Stimulated activated CD4-positive, alpha-beta T cell treated with anti-CD3 and anti-CD28 coated beads, Interleukin-15, amount 100 ng/mL, for 24 hours (primary cell): ENCODE measurements at places on chromosomes 12 and 14.
A peak's percentile ranks its signal among the peaks of the same experiment; 100 is the strongest.

DNA sequence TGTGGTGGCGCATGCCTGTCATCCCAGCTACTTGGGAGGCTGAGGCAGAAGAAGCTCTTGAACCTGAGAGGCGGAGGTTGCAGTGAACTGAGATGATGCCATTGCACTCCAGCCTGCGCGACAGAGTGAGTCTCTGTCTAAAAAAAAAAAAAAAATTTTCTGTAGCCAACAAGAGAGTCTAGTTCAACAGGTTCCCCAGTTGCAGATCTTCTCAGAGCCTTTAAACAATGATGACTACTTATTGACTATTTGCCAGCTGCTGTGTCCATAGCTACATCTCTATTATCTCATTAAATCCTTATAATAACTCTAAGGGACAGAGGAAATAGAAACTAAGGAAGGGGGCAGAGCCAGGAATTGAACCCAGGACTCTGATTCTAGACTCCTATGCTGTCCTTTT lies 15.2 kb upstream of the MYL2 start:
- DNase-seq, result no peak

- DNase-seq, result peak; percentile 86
These were observed 21.7 kb downstream of the TMBIM6 start for GRCh38 chr12:49763006-49763591.

- DNase-seq, result no peak
These were observed 71.5 kb upstream of the DAAM1 start for GRCh38 chr14:59116984-59117415.

DNA sequence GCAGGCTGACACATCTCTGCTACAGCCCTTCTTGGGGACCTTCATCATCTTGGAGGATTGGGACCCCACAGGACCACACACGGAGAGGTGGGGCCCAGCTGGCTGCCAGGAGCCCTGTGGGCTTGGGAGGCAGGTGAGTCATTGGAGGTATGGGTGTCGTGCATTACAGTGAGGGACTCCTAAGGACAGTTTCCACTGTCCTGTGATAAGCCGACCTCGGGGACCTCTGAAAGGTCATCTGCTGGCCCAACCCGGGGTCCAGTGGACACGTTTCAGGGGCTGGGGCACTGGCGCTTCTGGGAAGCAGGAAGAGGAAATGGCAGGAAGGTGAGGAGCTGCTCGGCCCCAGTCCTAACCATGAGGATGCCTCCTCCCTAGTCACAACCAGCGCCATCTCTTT lies 238.0 kb downstream of the BCL11B start:
- DNase-seq, result no peak

- DNase-seq, result no peak
These were observed 71.8 kb downstream of the NINJ2 start for GRCh38 chr12:591167-592023.

GRCh38 chr12:26513363-26514043 lies 318.1 kb downstream of the SSPN start:
- no peak for DNase-seq

- DNase-seq, result no peak
These were observed 5.6 kb downstream of the CDCA4 start for GRCh38 chr14:105015242-105015641.

- DNase-seq, result no peak
These were observed 18.1 kb downstream of the BEGAIN start for GRCh38 chr14:100568998-100569733.

DNA sequence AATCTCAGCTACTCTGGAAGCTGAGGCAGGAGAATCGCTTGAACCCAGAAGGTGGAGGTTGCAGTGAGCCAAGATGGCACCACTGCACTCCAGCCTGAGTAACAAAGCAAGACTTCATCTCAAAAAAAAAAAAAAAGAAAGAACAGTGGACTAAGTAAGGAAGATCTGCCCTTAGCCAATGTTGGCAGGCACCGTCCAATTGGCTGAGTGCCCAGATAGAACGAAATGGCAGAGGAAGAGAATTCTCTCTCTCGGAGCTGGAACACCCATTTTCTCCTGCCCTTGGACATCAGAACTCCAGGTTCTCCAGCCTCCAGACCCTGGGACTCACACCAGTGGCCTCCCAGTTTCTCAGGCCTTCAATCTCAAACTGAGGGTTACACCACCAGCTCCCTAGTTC lies 49.9 kb downstream of the ESR2 start:
- DNase-seq, result no peak

DNA sequence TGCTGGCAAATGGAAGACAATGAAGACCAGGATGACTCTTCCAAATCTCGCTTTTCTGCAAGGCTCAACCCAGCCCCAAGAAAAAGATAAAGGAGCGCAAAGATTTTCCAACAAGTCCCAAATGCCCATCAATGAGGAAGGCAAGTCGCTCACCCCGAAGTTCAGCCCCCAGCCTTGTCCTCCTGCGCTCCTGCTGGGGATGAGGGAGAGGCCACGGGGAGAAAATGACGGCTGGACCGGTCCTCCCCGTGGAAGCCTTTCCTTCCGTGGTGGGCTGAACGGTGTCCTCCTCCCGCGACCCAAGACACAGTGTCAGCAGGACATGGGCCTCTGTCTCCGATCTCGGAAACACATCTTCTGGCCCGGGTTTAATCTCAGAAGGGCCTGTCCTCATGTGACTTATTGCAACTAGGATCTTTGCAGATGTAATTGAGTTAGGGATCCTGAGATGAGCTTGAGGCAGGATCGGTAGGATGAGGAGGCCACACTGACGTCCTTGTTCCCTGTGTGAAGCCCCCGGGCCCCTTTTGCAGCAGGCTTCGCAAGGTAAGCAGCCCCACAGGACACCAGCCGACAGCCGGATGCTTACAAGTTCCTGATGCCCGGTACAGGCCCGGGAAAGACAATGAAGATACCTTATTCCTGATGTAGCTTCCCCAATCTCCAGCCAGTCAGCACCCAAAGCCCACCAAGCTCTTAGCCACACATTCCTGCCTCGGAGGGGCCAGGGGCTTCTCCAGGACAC lies 64.2 kb downstream of the GALNT9 start:
- no peak for DNase-seq

DNA sequence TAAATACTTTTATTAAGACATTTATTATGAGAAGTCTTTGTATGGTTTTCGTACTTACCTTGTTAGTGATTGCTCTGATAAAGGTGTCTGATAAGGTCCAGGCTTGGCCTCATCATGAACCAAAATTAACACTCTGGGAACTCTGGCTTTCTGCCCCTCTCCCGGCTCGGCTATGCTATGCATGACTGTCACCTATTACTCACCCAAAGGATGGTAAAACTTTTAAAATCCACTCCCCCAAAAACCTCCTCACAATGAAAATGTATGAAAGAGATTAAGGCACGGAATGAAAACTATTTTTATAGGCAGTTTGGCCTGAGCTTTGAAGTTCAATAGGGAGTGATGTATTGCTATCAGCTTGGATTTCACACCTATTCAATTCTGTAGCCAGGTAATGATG lies 217.3 kb upstream of the TBX3 start:
- DNase-seq, result no peak

DNA sequence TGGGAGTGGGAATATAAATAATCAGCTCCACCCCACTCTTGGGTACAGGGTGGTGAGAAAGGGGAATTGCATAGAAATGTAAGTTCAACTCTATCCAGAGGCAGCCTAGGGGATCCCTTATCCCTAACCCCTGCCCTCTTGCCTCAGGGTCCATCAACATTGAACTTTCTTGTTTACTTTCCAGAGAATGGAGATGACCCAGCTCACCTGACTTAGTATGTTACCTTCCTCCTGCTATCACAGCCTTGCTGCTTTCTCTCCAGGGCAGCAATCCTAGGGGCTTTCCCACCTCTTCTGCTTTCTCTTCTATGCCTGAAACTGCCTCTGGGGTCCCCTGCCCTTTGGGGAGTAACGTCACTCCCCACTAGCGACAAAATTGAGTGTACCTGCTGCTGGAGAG lies 2.7 kb downstream of the LRP1 start:
- DNase-seq, result no peak

DNA sequence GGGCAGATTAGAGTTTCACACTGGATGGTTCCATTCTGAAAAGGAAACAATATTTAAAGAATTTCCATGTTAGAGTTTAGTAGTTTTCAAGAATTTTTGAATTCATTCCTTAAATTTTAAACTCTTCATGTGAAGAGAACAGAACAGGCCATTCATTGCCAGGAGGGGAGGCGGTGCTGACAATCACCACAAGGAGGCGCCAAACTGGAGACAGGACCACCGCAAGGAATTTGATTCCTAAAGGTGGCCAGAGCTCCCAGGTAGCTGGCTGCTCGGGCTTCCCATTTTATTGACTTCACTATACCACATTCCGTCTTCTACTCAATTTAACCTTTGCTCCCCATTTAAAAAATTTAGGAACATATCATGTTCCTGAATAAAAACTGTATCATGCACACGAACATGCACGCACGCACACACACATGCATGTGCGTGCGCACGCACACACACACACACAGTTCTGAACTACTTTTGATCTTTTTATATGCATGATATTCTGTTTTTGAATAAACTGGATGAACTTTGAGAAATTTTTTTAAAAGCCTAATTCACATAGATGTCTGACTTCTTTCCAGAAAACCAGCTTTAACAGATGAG lies 101.2 kb downstream of the NELL2 start:
- peak; percentile 72 for DNase-seq

GRCh38 chr12:65585648-65586602 lies 238.4 kb upstream of the HMGA2 start:
- no peak for DNase-seq

- no peak for DNase-seq
These were observed 22.6 kb upstream of the MAPKAPK5 start for GRCh38 chr12:111819191-111820158.

- no peak for DNase-seq
These were observed 25.9 kb downstream of the EPS8 start for GRCh38 chr12:15763328-15763727.

DNA sequence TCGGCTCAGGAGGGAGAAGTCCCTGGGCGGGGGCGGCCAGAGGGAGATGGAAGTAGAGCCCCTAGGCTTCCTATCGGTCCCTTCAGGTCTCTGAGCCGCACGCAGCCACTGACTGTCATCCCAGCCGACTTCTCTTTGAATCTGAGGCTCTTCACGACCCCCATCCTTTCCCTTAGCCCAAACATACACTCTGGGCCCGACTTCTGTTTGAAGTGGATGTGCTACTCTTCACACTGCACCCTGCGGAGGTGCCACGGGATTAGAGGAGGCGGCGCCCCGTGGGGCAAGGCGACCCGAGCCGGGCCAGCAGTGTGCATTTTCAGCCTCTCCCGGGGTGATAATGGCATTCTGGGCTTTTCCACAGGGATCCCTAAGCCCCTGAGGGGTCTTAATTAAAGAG lies 6.0 kb upstream of the DACT1 start:
- DNase-seq, result no peak

- peak; percentile 35 for DNase-seq
These were observed 62.6 kb downstream of the DCAF5 start for GRCh38 chr14:69090187-69090789.

- no peak for DNase-seq
These were observed 18.4 kb downstream of the SPIC start for GRCh38 chr12:101493556-101493955.

GRCh38 chr12:40620564-40621019 lies 71.6 kb upstream of the CNTN1 start:
- no peak for DNase-seq

DNA sequence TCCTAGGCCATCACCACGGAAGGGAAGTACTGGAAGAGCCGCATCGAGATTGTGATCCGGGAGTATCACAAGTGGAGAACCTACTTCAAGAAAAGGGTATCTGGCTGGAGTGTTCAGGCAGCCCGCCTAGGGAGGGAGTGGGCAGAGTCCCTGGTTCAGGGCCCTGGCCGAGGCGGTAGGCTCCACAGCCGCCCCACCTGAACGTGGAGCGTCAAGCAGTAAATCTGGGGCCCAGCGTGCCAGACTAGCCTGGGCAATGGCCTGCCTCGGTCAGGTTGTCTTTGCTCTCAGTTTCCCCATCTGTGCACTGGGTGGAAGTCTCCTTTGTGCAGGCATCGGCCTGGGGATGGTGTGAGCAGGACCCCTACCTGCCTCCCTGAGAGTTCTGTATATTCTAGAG lies 44.9 kb downstream of the IL31 start:
- no peak for DNase-seq

GRCh38 chr12:51593021-51593420 lies 2.0 kb downstream of the SCN8A start:
- no peak for DNase-seq

DNA sequence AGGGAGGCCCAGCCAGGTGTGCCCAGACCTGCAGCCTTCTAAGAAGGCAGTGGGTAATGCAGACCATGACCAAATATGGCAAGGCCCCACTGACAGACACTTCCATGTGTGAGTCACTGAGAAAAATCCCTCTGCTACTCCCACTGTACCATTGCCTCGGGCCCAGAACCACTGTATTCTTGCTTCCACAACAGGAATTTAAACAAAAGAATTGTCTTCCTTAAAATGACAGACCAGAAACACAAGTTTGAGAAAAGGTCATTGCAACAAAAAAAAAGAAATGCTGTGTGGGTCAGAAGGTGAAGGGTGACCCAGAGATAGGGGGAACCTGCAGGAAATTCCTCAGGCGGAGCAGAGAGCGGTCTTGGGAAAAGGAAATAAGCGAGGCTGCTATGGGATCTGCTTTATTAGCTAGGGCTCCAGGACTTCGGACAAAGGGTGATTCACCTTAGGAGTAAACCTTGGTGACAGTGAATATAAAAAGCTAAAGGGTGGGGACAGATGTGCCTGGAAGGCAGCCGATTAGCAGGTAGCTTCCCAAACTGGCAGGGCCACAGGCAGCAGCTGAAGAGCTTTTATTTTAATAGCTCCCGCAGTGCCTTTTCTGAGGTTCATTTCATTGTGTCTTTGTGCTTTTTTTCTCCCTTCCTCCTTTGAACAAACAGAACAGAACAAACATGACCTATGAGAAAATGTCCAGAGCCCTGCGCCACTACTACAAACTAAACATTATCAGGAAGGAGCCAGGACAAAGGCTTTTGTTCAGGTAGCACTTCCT lies 185.3 kb upstream of the BCL2L14 start:
- no peak for DNase-seq

GRCh38 chr14:67515386-67516079 lies 17.6 kb upstream of the PLEKHH1 start:
- peak; percentile 59 for DNase-seq

- no peak for DNase-seq
These were observed 165.5 kb downstream of the SLC41A2 start for GRCh38 chr12:104792570-104792969.

DNA sequence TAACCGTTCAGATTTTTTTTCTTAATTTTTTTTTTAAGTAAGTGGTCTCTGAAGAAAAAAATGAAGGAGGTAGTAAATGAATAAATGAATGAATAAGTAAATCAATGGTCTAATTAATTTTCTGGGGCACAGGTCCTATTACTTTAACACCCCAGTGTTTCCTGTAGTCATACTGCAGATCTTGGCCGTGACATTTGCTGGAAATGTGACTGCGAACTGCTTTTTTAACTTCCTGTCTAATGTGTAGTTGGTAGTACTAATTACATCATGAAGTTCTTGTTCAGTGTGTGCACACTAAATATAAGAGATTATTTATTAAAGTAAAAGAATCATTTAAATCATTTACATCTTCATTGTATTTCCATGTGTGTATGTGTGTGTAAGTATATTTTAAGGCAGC lies 45.4 kb downstream of the AEBP2 start:
- no peak for DNase-seq
